ENCODE measurements at places on chromosomes 3 and 15.

- no peak for DNase-seq
These were observed 70.4 kb upstream of the CMTM7 start for GRCh38 chr3:32321095-32321790.

DNA sequence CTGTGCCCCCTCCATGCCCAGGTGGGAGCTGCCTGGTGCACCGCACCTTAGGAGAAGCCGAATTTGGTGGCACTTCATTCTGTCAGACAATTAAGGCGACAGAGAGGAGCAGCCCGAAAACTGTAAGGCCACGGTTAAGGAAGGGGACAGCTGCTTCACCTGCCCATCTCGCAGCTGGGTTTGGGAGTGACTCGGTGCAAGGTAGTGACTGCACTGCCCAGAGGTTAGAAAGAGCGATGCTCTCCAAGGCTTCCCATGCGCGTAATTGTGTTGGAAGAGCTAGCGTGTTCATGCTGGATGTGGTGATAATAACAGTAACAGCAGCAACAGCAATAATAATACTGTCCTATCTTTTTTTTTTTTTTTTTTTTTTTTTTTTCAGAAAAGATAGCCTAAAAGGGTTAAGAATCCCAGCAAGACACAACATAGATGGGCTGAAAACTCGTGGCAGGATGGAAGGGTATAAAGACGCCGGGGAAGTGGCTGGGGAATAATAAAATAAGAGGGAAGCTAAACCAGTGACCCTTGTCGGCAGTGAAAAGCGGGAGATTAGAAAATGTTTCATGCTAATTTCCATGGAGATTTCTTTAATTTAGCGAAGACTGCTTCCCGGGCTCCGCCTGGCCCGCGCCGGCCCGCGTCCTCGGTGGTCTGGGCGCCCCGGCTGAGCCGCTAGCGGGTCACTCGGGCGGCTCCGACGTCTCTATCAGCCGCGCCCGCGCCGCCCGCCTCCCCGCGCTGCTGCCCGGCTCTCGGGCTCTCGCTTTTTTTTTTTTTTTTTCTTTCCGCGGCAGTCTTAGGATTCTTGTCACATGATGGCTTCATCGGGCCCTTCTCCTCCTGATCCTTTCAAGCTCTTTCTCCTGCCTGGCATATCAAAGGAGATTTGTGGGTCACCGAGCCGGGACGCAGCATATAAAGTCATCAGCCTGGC, 617.1 kb downstream of the NR2F2 start:
- no peak for DNase-seq

GRCh38 chr3:181839916-181840297, 128.2 kb downstream of the SOX2 start:
- DNase-seq = no peak

- DNase-seq = no peak
These were observed 1.5 kb downstream of the SLITRK3 start for GRCh38 chr3:165194511-165195240.

GRCh38 chr3:72848703-72849081, 447 bp upstream of the SHQ1 start:
- DNase-seq = no peak

- DNase-seq = peak; percentile 73
These were observed 27.8 kb upstream of the RPL32 start for GRCh38 chr3:12869035-12869621.

- no peak for DNase-seq
These were observed 17.8 kb downstream of the TEX9 start for GRCh38 chr15:56383010-56383409.

DNA sequence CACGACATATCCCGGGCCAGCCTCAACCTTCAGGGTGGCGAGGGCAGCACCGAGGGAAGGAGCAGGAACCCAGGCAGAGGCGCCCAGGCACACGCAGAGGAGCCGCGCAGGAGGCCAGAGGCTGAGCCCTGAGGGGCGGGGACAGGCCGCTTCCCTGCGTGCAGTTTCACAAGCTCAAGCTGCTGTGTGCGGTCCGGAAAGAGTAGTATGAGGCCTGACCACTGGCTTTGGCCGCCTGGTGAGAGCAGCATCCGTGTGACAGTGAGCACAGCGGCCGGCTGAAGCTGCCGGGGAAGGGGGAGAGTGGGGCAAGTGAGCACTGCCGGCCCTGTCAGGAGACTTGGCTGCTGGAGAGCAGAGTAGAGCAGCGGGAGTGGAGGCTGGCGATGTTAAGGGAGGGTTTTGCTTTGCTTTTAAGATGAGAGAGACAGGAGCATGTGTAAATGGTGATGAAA, 8.7 kb downstream of the ZDHHC19 start:
- no peak for DNase-seq

GRCh38 chr3:30952786-30953185, 58.3 kb upstream of the GADL1 start:
- DNase-seq = no peak

- DNase-seq = no peak
These were observed 37.3 kb downstream of the BTD start for GRCh38 chr3:15638891-15639262.

DNA sequence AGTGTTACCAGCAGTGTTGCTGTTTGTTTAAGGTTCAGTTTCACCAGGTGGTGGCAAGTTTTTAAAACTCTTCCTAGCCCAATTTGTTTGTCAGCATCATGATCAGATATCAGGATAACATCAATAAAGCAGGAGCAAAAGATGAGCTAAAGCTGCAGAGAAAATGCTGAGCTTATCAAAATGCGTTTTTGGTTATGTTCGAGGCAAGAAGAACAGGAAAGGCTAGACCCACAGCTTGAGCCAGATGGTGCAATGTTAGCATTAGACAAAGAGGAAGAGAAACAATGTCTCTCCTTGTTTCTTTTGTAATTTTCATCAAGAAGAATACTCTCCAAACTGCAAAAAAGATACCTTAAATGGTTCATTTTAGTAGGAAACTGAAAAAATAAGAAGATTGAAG, 66.2 kb downstream of the THRB start:
- no peak for DNase-seq

DNA sequence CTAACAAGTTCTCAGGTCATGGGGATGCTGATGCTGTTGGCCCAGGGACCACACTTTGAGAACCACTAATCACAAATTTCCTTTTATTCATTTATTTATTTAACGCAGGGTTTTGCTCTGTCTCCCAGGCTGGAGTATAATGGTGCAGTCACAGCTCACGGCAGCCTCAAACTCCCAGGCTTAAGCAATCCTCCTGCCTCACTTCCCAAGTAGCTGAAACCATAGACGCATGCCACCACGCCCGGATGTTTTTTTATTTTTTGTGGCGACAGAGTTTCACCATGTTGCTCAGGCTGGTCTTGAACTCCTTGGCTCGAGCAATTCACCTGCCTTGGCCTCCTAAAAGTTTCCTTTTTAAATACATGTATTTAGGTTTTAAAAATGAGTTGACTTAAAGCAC, 20.7 kb upstream of the ISLR2 start:
- DNase-seq = no peak

Data from hematopoietic multipotent progenitor cell treated with erythropoietin and hydrocortisone succinate and interleukin-3 and kit ligand, for 17 days (in vitro differentiated cells).